ENCODE measurements at places on chromosomes 11 and 22. TPM values are rescaled to one million over a fixed set of nuclear protein-coding genes. Genes with fewer than 3 reads are reported as not detected.

The SPECC1L gene
- 35.4 TPM for total RNA-seq

The MS4A3 gene
- not detected for total RNA-seq

The SPON1 gene
- not detected for total RNA-seq

The HEPHL1 gene
- total RNA-seq, result not detected

The C22orf31 gene
- total RNA-seq, result not detected
